Heart right ventricle (tissue), 16 donors: ENCODE measurements at places on chromosomes 6 and 20.

DNA sequence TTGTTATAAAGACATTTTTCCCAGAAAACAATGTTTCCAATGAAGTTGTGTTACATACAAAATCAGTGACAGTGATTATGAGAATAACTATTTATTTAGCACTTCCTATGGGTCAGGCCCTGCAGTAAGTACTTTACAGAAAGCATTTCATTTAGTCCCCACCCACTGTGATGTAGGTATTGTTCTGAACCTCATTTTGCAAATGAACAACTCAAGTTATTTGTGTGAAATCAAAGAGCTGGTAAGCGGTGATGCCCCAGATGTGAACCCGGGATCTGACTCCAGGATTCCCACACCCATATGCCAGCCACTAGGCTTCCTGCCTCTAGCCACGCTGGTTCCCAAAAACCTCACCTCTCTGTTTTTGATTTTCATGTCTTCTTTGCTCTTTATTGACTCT, 30.9 kb downstream of the FAXC start:
- no peak for DNase-seq

DNA sequence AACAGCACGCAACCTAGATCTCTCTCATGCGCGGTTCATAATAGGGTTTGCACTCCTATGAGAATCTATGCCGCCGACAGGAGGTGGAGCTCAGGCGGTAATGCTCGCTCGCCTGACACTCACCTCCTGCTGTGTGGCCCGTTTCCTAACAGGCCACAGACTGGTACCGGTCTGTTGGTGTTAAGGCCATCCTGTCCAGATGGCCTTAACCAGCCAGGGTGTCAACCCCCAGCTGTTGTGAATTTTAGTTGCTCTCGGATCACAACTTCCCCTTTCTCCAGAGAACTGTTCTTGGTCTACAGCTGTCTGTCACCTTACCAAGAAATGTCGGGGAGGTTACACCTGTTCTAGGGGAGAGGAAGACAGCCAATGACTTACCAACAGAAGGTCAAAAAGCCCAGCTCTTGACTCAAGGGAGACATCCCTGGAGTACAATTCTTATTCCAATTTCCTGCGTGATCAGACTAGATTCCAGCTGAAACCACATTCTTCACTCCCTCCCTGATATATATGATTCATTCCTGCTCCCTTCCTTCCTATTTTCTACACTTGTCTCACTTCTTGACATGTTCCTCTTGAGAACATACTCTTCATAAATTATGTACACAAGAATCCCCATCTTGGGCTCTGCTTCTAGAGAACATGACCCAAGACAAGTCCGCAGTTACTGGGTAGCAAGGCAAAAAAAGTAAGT, 23.1 kb upstream of the DNAAF9 start:
- DNase-seq, result no peak

DNA sequence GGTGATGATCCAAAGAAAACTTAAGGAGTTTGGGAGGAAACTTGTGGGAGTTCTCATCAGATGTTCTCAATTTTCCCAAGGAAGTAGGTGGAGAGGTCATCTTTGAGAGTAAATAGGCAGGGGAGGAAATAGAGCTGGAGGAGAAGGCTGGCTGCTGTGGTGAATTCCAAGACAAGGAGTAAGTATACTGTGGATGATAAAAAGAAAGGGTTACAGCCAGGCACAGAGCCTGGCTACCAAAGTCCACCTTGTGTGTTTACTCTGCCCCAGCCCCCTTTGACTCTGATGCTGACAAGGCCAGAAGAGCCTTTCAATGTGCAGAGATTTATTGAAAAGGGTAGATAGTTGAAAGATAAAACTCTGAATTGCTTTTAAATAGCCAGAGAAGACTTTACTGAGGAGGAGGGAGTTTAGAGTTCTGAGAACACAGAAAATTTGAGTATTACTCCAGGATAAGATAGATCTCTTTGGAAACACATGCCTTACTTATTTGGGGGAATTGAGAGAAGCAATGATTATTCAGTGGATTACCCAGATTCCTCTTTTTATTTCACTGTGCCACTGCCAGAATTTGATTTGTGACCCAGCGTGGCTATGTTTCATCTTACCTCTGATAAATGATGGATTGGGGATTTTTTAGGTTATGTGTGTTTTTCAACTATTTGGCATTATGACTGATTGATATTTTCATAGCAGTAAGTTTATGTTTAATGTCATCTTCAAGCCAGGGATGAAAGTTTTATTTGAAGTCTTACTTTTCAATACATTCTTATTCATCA, 182.6 kb upstream of the JAG1 start:
- DNase-seq, result no peak

DNA sequence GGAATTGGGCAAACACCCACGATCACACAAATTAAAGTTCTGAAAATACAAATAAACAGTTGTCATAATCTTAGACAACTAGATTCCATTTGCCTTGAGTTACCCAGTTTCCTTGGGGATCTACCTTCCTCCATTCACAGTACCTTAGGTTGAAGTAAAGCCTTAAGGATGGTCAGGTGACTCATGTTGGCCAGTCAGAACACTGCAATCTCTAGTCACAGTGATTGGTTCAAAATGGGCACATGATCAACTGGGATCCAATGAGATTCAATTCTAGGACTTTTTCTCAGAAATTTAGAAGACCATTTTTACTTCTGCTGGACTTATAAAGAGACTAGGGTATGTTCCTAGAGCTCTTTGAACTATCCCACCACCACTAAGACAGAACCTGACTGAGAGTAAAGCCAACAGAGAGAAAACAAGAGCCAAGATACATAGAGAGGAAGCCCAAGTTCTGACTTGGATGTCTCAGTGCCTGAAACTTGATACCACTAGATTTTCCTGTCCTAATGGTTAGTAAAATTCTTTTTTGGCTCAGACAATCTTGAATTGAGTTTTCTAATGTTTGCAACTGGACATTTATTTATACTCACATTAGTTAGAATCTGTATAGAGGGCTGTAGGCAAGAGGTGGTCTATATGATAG, 8.6 kb upstream of the CLIC5 start:
- DNase-seq, result no peak

- no peak for DNase-seq
Observed at GRCh38 chr6:147793871-147794643, 285.6 kb downstream of the SAMD5 start.

GRCh38 chr6:163329991-163330390, 84.5 kb upstream of the QKI start:
- no peak for DNase-seq

GRCh38 chr6:165952514-165952913, 215.1 kb downstream of the TBXT start:
- no peak for DNase-seq

DNA sequence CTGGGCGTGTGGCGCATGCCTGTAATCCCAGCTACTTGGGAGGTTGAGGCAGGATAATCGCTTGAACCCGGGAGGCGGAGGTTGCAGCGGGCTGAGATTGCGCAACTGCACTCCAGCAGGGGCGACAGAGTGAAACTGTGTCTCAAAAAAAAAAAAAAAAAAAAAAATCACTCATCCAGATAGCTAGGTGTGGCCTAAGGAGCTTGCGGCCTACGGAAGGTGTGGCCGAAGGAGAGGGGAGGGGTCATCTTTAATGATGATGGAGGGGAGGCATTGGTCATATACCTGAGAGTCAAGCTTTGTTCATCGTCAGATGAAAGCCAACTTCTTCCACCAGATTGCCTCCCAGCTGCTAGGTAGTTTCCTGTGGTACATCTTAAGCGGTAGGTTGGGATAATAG, 801 bp upstream of the PPARD start:
- DNase-seq, result no peak

DNA sequence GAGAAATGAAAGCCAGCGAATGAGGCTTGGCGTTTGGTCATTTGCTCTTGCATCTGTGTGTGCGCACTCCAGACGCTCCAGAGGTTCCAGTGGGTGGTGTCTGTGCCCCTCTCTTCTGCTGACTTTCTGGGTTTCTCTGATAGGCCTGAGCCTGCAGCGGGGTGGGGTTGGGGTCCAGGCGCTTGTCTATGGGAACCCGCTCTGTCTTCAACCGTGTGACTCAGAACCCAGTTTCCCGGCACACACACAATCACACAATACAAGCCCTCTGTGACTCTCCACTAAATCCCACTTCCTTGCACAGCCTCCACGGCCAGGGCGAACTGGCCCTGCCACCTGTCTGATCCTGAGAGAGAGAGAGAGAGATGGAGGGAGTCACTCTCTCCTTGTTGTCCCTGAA, 24.6 kb downstream of the RBM38 start:
- DNase-seq, result no peak

- DNase-seq, result no peak
Observed at GRCh38 chr20:56628015-56628872, 862 bp upstream of the TFAP2C start.

DNA sequence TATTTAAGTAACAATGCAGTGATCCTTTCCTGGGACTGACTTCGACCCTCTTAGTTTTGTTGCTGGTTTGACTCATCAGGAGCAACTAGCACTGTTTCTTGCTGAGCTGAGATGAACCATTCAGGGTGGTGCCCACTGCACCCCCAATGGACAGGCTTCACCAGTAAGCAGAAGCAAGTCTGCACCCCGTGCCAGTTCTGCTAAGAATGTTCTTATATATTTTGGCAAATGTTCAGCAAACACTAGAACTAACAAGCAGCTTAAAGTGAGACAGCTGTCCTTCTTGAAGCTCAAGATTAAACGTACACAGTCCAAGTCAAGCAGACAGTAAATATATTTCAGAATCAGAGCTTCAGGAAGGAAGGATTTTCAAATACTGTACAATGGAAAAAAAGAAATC, 561.3 kb upstream of the CDH4 start:
- no peak for DNase-seq

DNA sequence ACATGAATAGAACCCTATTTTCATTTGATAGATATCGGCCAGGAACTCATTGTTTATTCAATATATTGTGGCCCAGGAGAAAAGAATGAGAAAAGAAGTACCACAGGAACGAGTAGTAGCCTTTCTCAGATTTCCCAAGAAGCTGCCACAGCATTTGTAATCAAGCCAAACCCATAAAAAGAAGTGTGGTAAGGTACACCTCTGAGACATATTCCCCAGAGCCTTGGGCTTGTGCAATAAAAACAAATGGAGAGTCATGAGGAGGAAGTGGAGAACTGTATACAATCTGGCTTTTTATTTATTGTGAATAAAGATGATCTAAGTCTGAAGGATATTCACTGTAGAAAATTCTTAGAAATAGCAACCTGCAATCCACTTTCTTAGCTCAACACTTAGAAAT, 36.7 kb downstream of the KIF6 start:
- no peak for DNase-seq

DNA sequence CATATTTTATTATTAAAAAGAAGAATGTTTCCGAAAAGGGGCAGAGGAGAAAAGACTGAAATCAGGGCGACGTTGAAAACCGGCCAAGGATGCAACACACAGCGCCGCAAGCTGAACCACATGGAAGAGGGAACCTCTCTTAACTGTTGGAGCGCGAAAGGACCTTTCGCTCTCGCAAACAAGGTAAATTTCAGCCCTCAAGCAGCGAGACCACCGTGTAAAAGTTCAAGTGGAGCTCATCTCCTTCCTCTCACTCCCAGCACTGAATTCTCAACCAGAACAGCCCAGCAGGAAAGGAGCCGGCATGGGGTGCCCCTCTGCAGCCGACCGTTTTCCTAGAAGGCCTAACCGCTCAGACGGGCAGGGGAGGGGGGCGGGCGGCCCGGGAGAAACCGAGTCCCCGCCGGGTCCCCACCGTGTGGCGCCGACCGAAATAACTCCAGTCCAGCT, 621 bp downstream of the GPR63 start:
- no peak for DNase-seq

DNA sequence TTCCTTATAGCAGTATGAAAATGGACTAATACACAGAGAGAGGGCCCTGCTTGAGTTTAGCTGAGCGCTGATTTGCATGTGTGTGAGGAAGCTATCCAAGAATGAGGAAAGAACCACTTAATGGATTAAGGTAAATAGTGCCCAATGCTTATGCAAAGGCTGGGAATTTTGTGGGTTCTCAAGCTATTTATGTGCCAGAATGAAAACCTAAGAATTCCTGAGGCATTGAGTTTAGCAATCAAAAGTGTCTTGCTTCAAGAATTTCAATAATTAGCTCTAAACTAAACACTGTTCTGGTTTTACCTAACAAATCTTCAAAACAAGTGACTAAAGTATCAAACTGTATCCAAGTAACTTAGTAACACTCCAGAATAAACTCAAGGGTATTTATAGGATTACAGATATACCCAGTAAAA, 7.0 kb upstream of the OR14J1 start:
- DNase-seq, result no peak

DNA sequence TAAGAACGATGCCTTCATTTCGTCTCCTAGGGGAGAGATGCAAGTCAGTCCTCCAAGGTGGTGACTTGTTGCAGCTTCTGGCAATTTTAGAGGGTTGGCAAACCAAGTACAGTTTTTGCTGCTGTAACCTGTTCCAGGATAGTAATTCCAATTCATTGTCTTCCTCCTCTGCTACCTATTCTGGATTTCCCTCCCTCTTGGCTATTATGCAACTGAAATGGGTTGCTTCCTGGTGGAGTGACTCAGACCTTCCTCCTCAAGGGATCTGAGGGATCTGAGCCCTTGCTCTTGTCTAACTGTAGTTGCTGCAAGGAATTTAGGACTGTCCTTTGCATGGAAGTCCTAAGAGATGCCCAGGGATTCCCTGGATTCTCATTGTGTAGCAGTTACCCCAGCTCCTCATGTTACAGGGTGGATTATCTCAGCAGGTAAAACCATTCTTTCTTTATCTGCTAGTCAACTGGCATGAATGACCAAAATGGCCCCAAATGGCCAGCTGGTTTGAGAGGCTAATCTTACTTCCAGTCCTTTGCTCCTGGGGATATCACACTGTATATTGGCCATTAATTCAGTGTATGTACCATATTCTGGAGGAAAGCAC, 17.6 kb upstream of the ELMO2 start:
- DNase-seq, result no peak

DNA sequence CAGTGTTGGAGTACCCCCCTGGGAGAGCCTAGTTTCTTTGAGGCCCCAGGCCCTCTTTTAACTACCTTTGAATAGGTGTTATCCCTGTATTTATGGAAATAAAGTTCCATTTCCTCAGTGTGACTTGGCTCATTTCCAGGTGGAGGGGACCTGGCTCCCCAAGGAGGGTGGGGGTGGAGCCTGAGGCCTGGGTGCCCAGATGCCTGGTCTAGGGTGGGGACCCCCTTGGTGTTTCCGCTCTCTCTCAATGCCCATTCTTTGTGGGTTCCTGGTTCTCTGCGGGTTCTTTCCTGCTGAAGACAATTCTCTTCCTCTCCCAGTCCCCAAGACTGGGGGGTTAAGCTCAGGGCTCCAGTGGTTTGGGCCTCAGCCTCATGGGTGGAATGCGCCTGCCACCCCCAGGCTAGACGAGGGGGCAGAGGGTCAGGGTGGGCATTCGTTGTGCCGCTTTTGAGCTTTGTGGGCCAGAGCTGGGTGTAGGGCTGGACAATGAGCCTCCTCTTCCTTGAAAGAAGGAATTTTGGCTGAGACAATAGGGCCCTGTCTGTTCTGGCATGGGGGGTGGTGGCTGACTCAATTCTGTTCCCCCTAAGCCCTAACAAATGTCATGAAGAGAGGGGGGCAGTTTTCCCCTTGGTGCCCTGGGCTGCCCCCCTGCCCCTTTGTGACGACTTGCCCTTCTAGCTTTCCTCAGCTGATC, 686 bp upstream of the EGFL8 start:
- DNase-seq, result no peak

DNA sequence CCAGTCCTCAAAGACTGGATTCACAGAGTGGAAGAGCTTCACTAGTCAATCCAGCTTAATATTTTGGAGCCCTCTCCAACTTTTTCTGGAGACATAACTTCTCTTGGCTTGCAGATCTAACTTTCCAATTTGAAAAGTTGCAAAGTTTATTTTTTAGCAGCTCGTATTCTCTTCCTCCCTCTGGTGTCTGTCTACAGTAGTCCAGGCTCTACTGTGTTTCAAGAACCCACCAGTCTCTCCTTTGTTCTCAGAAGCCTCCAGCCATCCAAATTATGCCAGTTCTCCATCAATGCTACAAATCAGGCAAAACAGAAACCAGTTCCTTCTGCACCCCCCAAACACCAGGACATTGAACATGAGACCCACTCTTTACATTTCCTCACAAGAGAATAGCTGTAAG, 376.1 kb upstream of the OPRM1 start:
- DNase-seq, result no peak
